ENCODE measurements at places on chromosomes 2 and 18.

- no peak for DNase-seq
Measured at GRCh38 chr2:110657724-110658305, 20.0 kb downstream of the BUB1 start.

DNA sequence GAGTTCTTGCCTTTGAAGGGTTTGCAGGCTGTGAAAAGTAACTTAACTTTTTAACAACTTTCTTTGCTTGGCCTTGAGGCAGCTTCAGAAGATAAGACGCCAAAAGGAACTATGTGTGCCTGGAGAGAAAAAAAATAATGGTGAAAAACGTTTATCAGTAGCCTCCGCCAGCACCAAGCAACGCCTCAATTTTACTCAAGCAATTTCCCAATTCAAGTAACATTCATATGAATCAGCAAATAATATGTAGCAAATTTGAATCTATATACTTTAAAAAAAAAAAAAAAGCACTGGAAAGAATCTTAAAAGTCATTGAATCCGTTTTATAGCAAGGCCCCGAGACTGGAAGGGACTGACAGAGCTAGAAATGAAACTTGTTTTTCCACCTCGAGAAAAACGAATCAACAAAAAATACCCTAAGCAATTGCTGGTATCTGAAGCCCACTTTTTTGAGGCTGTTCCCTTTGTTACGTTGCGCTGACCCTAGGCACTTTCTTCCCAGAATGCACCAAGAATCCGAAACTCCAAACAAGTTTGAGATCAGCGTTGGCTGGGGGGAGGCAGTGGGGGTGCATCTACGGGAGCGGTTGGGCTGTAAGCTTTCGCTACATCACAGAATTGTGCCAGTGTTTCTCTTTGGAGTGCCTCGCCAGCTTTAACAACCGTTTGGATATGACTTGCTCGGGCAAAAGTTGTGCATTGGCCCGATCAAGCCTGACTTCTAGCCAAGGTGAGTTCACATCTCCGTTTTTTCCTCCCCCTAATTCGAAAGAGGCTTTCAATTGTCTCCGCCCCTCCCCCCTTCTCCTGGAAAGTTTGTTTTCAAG lies 2.7 kb upstream of the TGIF1 start:
- DNase-seq, result no peak

DNA sequence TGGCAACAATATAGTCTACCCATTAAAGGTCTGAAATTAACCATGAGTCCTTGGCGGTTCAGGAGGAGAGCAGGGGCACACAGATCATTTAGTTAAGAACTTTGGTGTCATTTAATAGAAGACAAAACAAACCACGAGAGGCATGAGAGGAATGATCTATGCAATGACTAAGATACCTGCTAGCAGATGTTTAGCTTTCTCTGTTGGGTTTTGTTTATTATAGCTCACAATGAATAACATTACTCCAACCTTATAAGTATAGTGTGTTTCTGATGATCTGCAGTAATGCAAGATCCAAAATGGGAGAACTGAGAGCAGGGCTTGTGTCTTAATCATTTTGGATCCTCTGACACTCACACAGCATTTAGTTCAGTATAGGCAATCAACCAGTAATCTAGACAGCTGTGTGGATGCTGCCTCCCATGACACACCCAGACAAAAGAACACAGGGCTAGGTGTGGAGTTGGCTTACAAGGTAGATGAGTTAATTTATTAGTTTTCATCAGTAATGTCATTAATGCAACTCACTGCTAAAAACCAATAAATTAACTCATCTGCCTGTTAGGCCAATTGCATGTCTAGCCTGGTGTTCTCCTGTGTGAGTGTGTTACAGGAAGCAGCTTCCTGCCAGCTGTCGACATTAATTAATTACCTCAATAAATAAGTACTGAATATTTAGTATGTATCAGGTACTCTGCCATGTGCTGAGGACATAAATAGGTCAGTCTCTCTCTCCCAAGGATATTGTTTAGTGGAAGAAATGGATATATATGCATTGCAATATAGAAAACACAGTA lies 92.3 kb downstream of the CLIP4 start:
- DNase-seq, result no peak

DNA sequence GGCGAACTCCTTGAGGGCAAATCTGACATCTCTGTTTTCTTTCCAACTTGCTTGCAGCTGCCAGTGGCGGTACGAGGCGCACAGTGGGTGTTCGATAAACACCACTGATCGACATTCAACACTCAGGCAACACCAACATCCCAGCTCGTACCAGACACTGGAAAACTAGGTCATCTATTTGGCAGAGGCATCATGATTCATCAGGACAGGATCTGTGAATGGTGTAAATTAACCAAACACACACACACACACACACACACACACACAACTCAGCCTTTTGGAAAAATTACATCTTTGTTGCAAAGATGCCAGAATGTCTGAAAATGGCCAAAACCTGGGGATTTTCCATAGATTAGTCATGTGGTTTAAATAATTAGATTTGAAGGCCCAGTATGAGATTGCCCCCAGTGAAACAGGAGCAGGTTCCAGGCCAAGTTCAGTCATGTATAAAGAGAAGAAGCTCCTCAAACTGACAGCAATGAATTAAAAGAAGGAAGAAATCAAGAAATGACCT lies 150.5 kb upstream of the NCKAP5 start:
- DNase-seq, result no peak

GRCh38 chr18:12658426-12659138 lies 675 bp upstream of the SPIRE1 start:
- no peak for DNase-seq

- DNase-seq, result no peak
Measured at GRCh38 chr2:168343586-168343985, 96.2 kb upstream of the STK39 start.

GRCh38 chr2:17822445-17823117 lies 6.3 kb downstream of the MSGN1 start:
- no peak for DNase-seq

DNA sequence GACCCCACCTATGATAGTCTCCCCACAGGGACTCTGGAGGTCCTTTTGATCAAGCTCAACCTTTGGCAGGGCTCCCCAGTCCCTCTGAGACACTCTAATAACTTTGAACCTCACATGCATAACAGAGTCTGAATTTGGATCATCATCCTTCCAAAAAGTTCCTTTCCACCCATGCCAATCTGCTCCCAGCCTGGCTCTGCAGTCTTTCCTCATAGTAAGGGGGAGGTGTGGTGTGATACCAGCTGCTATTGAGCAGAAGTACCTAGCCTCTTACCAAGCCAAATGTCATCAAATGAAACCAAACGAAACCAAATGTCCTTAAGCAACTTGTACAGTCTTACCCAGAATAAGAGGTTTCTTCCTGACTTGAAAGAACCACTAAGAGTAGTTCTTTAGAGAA lies 36.5 kb downstream of the DTNA start:
- DNase-seq, result no peak

- DNase-seq, result no peak
Measured at GRCh38 chr2:69831354-69831905, 2.0 kb downstream of the GMCL1 start.

GRCh38 chr2:136331226-136331625 lies 213.3 kb upstream of the CXCR4 start:
- no peak for DNase-seq

GRCh38 chr2:236682651-236683422 lies 113.2 kb downstream of the ACKR3 start:
- DNase-seq, result no peak

GRCh38 chr2:150432312-150432625 lies 55.2 kb downstream of the RND3 start:
- DNase-seq, result no peak

GRCh38 chr2:190255676-190256075 lies 64.0 kb downstream of the HIBCH start:
- DNase-seq, result no peak

- no peak for DNase-seq
Measured at GRCh38 chr18:21672521-21673267, 31.9 kb downstream of the ABHD3 start.

- no peak for DNase-seq
Measured at GRCh38 chr2:15812187-15812780, 128.1 kb upstream of the MYCN start.

GRCh38 chr18:45657357-45658335 lies 42.4 kb downstream of the SLC14A2 start:
- no peak for DNase-seq

- DNase-seq, result no peak
Measured at GRCh38 chr2:231221761-231222160, 23.3 kb downstream of the ARMC9 start.

DNA sequence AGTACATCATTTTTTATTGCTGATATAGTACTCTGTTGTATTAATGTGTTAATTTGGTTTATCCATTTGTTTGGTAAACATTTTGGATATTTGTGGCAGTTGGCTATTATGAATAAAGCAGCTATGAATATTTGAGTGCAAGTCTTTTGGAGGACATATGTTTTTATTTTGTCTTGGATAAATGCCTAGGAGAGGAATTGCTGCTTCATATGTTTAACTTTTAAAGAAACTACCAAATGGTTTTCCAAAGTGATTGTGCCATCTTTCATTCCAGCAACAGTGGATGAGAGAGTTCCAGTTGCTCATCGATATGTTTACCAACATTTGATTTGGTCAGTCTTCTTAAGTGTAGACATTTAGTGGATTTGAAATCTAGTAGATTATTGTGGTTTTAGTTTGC lies 51.8 kb downstream of the MERTK start:
- no peak for DNase-seq

- DNase-seq, result no peak
Measured at GRCh38 chr18:76494231-76495005, 624 bp downstream of the ZNF516 start.
